ENCODE measurements at places on chromosomes 7 and 10. TPM values are rescaled to one million over a fixed set of nuclear protein-coding genes. Genes with fewer than 3 reads are reported as not detected.
A peak's percentile ranks its signal among the peaks of the same experiment; 100 is the strongest.

PRF1 gene
- total RNA-seq = 0.51 TPM

DNA sequence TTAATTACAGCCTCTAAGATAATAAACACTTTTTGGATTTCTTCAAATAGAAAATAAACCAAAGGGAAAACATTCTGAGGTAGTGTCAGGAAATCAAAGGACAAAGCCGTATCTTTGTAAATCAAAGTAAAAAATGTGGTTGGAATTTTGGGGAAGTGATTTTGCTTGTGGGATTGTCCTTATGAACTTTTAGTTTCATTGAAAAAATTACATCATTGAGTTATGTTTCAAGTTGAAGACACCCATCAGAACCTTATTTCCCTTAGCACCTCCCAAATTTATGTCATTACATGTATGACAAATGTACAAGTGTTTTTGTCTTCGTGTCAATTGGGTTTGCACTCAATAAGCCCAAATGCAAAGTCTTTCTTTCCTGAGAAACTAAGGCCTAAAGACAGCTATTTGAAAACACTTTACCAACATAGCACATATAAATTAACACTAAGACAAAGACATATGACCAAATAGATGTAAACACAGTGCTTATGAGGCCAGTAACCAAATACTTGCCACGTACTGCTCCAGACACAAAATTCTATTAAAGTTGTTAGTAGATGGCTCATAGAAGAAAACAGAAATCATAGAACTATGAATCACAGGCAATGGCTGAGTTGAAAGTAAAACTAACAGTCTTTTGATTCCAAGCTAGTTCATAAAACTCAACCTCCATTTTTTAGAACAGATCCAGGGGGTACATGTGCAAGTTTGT lies 26.9 kb upstream of the LAMB4 start:
- no peak for DNase-seq

CRYGN gene
- not detected for total RNA-seq

HMX3 gene
- total RNA-seq = not detected

CC2D2B gene
- total RNA-seq = 2.1 TPM

AASS gene
- 37.9 TPM for total RNA-seq

DNA sequence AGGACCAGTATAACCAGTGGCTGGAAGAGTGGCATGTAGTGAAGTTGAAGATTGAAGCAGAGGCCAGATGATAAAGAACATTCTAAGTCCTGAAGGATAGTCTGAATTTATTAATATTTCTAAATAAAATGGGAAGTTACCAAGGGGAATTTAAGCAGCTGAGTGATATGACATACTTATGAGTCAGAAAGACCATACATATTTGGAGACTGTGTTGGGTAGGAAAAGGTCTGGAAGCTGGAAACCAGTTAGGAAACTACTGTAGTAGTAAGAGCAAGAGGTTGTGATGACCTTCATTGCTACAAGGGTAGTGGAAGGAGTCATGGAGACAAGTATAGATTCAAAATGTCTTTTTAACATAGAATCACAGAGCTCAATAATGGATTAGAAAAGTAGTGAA lies 752.3 kb downstream of the SUGCT start:
- no peak for DNase-seq

GRCh38 chr7:92622685-92623084 lies 32.5 kb upstream of the FAM133B start:
- no peak for DNase-seq

PDCD4 gene
- 123 TPM for total RNA-seq

- no peak for DNase-seq
Observed at GRCh38 chr7:155883491-155884224, 71.4 kb upstream of the SHH start.

- DNase-seq = no peak
Observed at GRCh38 chr10:2852574-2853323, 214.6 kb upstream of the PFKP start.

DNA sequence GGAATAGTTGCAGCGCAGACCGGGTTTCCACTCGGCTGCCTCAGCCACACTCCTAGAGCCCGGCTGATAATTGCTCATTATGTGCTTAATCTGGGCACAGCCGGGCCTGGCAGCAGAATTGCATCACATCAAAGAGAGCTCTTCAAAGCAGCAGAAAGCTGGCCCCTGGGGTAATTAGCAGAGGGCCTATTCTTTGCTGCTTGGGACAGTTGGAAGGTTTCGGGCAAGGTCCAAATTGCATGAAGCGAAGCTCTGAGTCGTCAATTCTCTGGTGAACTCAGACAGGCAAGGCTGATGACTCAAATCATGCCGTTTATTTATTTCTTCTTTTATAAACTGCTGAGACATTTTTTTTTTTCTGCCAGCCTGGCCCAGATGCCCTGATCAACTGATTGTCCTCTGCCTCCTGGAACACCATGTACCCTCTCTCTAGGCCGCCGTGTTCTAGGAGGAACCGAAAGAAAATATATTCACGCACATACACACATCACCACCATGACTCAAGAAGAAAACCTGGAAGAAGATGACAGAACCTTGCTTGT lies 242.2 kb downstream of the RAB11FIP2 start:
- no peak for DNase-seq

GRCh38 chr10:78362406-78363022 lies 328.9 kb downstream of the RPS24 start:
- no peak for DNase-seq

DNA sequence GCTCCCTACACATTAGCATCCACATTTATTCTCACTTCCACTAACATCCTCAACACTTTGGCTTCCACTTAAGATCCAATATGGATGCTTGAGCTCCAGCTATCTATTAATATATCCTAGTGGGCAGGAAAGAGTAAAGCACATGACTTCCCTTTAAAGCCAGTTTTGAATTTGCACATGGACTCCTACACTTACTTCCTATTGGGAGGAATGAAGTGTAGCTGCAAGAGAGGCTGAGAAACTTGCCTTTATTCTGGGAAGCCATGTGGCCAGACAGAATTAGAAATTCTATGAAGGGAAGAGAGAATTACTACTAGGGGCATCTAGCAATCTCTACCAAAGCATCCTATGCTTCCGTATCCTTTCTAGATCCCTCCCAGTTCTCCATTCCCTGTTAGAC lies 3.0 kb upstream of the TSPAN14 start:
- DNase-seq = no peak

GRCh38 chr7:116392806-116393205 lies 106.7 kb upstream of the CAV2 start:
- no peak for DNase-seq

DNA sequence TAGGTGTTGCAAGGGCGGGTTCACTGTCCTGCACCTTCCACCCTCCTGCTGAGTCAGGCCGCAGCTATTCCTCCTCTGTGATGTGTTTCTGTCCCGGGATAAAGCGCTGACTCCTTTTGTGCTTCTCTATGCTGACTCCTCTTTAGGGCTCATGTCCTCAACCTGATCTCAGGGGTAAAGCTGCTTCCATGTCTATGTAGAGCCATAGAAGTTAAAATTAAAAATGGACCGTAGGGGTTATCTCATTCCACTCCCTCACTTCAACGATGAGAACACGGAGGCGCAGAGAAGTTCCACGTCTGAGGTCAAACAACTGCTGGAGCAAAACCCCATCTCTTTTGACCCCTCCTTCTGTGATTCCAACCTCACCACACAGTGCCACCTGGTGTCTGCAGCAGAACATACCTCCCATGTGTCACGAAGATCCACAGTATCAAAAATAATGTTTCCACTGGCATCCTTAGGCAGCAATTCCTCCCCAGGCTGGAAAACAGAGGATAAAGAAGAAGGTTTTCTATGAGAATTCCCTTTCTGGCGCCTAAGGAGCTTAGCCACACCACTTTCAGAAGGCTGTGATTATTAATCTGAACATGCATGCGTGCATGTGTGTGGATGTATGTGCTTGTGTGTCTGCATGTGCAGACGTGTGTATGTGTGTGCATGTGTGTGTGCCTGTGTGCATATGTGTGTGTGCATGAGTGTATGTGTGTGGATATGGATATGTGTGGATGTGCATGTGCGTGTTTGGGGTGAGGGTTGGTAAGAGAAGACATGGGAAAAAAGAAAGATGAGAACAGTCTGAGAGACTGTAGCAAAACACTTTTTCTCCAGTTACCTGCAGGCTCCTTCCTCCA lies 81.2 kb upstream of the UCN3 start:
- peak; percentile 33 for DNase-seq

- no peak for DNase-seq
Observed at GRCh38 chr7:150717814-150718420, 1.5 kb downstream of the GIMAP1 start.

CALY gene
- total RNA-seq = 0.69 TPM

- DNase-seq = no peak
Observed at GRCh38 chr7:72281308-72281707, 130.8 kb downstream of the CALN1 start.

DNA sequence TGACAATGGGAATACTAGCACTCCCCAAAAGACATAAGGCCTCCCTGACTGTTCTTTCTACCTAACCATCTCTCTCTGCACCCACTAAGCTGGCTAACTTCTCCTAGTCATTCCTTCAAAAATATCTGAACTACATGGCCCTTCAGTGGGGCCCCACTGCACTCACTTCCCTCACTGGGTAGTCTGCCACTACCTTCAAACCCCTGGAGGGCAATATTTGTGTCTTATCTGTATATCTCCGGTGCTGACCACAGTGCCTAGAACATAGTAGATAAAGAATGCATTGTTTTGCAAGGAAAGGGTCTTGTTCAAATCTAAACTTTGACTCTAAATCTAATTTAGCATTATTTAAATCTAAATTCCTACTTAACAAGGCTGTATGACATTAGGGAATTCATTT lies 44.3 kb downstream of the CACUL1 start:
- no peak for DNase-seq

NPSR1 gene
- not detected for total RNA-seq

- DNase-seq = no peak
Observed at GRCh38 chr7:27943241-27943640, 203.3 kb downstream of the TAX1BP1 start.

CLDN15 gene
- 24.8 TPM for total RNA-seq

DNA sequence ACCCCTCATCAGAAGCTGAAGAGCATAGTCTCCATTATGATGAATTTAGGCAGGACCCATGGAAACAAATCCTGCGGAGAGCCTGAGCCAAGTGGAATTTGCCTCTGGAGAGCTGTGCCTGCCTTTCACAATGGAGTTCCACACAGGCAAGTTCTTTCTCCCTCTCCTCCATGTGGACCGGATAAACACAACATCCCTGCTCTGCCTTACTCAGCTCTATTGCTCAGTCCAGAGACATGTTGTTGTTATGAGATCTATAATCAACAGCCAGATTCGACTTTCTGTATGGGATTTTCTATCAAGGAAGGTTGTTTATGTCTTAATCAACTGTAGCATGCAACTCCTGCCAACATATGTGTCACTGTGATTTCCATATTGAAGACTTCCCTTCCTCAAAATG lies 59.5 kb upstream of the ELMO1 start:
- DNase-seq = no peak

MEIG1 gene
- total RNA-seq = not detected

DNA sequence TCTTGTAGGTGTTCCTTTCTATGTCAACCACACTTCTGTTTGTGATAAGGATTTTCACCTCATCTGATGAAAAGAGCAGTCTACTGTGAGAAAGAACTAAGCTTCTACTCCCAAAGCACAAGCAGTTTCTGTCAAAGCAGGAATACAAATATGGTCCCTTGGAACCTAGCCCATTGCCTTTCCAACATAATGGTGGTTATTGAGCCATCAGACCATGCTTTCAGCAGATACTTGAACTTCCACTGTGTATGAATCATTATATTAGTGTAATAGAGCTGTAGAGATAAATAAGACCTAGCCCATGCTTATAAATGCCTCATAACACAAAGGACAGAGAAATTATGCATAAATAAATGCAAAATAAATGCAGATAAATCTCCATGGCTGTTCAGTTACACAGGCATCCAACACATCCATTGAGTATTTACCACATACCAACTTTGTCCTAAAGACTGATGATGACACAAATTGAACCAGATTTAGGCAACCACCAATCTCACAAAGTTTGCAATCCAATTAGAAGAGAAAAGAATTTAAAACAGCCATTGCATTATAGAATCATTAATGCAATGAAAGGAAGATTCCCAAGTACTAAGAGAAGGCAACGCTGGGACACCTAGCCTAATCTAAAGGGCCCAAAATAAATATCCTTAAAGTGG lies 729.4 kb upstream of the C7orf33 start:
- no peak for DNase-seq

- DNase-seq = no peak
Observed at GRCh38 chr10:107498983-107499382, 334.5 kb upstream of the SORCS1 start.

GSAP gene
- 3.6 TPM for total RNA-seq

GRCh38 chr10:128461991-128462390 lies 335.8 kb upstream of the MKI67 start:
- DNase-seq = no peak

- no peak for DNase-seq
Observed at GRCh38 chr7:109387530-109387929, 817.9 kb downstream of the DNAJB9 start.

WDR91 gene
- total RNA-seq = 11.8 TPM

DNA sequence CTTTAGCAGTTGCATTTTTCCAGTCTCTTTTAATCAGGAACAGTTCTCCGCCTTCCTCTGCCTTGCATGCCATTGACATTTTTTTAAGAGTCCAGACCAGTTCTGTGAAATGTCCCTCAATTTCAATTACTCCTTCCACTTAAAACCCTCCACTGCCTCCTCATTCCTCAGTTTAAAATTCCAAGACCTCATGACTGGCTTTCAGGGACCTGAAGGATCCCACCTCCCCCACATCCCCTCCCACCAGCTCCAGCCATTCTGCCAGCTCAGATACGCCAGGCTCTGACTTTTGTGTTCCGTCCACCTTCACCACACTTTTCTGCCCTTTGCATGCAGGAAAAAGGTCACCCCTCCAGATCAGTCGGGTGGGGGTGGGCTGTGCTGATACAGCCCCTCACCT lies 8.7 kb downstream of the TNRC18 start:
- peak; percentile 61 for DNase-seq

ASB13 gene
- total RNA-seq = 25.7 TPM

DNA sequence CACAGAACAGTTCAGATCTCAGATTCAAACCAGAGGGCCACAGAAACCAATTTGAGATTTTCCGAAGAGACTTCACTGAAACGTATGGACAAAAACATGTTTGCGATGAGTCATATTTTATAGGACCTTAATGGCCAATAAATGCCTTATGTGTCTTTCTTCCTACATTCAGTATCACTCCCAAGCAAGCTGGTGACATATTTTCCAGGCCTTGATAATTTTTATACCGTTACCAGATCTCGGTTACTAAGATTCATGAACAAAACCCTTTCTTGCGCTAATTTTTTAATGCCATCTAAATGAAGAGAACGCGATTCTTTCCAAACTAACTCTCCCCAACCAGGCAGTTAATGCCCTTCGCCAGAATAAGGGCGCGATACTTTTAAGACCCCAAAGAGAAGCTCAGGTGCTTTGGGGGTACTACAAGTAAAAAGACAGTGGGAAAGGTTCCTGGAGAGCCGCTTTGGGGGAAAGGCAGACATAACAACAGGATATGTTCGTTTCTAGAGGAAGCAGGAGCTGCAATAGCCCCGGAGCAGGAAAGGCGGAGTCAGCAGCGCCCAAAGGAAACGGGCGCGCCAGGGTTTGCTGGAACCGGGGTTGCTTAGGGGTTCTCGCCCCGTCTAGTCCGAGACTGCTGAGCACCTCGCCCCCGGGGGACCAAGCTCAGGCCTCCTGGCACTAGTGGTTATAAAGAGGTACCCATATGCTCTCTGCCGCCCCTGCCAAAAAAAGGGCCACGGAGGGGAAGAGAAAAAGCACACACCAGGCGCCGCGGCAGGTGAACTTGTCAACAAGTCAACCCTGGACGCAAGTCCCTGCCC lies 884 bp downstream of the ICA1 start:
- DNase-seq = peak; percentile 22

- no peak for DNase-seq
Observed at GRCh38 chr10:51649064-51649463, 50.3 kb downstream of the CSTF2T start.

SNX8 gene
- total RNA-seq = 30.7 TPM

NODAL gene
- not detected for total RNA-seq

PTPRN2 gene
- total RNA-seq = 1.9 TPM

ALKBH4 gene
- 8.7 TPM for total RNA-seq
